ENCODE measurements at places on chromosomes 1 and 21.

DNA sequence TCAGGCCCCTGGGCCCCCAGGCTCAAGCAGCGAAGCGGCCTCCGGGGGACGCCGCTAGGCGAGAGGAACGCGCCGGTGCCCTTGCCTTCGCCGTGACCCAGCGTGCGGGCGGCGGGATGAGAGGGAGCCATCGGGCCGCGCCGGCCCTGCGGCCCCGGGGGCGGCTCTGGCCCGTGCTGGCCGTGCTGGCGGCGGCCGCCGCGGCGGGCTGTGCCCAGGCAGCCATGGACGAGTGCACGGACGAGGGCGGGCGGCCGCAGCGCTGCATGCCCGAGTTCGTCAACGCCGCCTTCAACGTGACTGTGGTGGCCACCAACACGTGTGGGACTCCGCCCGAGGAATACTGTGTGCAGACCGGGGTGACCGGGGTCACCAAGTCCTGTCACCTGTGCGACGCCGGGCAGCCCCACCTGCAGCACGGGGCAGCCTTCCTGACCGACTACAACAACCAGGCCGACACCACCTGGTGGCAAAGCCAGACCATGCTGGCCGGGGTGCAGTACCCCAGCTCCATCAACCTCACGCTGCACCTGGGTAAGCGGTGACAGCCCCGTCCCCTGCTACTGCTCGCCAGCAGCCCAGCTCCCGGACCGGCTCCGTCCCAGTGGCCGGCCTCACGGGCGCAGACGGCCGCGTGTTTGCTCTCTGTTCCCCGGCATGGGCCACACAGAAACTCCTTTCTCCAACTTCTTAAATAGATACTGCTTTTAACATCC is 539 bp downstream of the LAMC1 start:
- peak; percentile 66 for DNase-seq

DNA sequence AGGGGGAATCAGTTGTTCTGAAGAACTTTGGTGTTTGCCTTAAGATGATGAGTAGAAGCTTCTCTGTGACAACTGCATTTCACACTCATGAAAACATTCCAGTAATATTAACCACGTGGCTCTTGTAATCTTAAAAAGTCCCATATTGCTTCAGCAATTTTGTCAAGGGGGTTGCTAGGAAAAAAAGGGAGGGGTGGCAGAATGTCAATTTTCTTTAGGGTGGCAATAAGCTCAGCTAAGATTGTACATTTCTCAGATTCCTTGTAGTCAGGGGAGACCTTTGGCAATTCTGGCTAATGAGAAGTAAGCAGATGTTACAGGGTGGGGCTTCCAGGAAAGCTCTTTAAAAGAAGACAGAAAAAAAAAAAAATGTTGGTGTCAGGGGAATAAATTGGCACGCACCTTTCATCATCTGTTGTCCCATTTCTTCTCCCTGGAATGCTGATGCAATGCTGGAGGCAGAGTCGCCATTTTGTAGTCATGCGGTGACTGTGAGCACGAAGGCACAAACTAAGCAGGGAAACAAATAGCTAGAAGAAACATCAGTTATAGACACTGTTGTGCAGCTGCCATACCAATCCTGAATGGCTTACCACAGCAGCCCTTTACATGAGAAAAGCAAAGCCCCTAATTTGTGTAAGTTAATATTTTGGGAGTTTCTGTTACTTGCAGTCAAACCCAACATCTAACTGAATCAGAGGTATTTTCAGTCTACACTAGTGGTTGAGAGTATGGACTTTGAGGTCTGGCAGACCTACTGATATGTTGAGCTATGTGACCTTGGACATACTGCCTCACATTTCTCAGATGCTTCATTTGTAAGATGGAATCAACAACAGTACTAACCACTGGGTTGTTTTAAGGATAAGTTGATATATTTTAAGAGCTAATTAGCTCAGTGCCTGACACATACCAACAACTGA is 56.1 kb upstream of the MRPS6 start:
- no peak for DNase-seq

DNA sequence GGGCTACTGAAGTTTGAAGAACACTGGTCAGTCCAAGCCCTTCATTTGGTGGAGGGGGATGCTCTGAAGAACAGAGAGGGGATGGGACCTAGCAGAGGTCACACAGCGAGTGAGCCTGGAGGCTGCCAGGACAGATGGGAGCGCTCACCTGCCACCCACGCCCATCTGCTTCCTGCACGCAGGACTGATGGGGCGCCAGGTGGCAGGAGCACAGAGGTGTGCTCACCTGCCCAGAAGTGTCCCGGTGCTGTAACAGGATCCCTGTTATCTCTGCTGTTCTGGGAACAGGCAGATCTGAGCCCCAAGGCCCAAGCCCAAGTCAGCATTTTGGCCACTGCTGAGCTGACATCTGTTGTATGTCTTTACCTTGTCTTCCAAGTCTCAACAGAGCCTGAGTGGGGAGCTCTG is 40.5 kb downstream of the EPHB2 start:
- DNase-seq: no peak

DNA sequence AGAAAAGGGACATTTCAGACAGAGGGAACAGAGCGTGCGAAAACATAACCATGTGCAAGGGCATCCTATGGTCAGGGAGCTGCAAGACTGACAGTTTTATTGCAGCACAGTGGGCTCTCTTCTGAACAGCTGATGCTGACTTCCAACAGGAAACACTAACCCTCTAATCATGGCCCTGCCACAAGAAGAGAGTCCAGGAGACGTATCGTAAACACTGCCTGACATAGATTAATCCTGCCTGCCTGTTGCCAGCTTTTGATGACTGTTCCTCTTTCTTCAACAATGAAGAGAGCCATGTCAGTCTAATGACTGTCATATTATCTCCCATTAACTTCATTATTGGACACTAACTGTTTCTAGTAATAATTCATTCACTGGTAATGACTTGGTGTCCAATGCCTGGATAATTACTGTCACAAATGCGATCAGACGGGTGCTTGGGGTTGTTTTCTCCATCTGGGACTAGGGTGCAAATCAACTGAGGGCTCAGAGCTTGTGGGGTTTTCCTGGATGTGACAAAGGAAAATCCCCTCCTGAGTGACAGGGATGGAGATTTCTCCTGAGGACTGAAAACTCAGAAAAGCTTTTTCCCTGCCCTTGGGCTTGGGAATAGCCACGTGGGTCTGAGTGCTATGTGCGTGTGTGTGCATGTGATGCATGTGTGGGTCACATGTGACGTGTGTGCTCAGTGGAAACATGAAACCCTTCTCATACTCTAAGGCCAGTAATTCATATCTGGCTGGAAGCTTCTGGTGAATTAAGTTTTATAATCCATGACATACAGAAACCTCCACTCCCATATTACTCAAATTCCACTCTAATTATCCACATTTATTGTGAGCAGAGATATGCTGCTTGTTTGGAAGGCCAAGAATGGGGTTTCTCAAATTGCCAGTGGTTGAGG is 144.0 kb upstream of the PLXNA2 start:
- DNase-seq: peak; percentile 78

GRCh38 chr1:158154501-158154900 is 26.2 kb upstream of the CD1D start:
- DNase-seq: no peak

GRCh38 chr1:107835151-107835670 is 129.8 kb downstream of the VAV3 start:
- no peak for DNase-seq

DNA sequence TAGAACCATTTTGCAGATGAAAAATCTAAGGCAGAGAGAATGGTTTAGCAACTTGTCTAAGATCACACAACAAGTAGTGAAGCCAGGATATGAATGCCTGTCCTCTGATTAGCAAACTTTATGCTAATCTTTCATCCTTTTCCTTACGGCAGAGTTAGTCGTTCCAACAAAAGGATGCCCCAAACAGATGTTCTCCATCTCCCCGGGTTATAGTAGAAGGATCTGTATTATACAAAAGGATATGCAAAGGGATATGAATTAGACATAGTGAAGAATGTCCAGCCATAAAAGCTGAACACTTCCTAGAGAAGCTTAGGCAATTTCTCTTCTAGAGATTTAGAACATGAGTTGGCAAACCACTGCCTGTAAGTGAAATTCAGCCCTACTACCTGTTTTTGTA is 291.6 kb upstream of the DUSP10 start:
- no peak for DNase-seq

- no peak for DNase-seq
Measured at GRCh38 chr1:92273039-92273438, 25.7 kb downstream of the GLMN start.

- DNase-seq: no peak
Measured at GRCh38 chr21:17427831-17428483, 84.9 kb upstream of the CXADR start.

DNA sequence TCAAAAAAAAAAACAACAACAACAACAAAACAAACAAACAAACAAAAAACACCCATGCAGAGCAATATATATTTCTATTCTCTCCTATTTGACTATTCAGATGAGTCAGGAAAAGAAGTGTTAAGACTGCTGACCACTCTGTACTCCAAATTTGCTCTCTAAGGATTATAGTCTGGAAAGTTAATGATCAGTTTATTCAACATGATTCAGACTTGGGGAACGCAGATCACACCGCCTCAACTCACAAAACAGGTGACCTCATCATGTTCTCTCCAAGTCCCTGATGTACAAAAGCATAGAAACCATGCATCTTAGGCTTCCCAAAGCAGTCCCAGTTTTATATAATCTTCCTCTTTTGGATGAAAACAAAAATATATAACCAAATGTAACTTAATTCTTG is 51.9 kb upstream of the PRRC2C start:
- DNase-seq: no peak

DNA sequence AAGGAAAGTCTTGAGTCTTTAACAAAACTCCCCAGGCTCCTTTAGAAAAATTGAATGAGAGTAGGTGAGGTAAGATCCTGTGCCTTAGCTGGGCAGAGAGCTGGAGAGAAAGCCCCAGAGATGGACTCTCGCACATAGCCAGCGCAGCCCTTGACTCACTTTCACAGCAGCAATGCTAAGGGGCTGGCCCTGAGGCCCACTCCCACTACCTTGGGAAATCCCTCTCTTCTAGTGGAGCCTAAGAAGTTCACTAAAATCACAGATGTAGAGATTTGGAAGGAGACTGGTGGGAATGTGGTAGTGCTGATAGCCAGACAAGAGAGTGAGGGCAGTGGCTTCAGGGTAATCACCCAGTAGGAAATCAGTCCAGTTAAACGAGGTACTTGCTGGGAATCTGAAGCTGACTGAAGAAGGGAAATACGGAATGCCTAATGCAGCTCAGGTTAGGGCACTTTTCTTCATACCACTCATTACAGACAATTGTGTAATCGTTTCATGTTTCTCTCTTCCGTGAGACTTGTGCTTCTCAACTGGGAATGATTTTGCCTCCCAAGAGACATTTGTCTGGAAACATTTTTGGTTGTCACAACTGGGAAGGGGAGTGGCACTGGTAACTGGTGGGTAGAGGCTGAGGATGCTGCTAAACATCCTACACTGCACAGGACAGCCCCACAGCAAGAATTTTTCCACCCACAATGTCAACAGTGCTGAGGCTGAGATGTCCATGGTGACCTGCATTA is 42.4 kb upstream of the LRRC8C start:
- DNase-seq: no peak

GRCh38 chr1:172917972-172918371 is 132.8 kb downstream of the TNFSF18 start:
- DNase-seq: no peak

GRCh38 chr1:179881642-179882252 is 338 bp upstream of the TOR1AIP1 start:
- peak; percentile 90 for DNase-seq

DNA sequence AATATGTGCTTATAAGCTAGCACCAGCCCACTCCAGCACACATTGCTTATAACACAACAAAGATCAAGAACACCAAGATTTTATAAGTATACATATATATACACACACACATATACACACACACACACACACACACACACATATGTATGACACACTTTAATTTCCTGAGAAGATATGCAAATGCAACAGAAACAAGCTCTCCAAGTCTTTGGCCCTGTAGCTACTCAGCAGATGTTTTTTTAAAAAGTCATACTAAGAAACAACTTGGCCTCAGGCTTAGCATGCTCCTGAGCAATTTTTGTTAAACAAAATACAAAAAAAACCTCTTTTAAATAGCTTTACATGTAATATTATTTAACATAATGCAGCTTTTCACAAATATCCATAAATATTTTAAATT is 11.1 kb downstream of the TNFSF18 start:
- DNase-seq: no peak

GRCh38 chr21:38979271-38980121 is 173.8 kb downstream of the ETS2 start:
- peak; percentile 78 for DNase-seq

DNA sequence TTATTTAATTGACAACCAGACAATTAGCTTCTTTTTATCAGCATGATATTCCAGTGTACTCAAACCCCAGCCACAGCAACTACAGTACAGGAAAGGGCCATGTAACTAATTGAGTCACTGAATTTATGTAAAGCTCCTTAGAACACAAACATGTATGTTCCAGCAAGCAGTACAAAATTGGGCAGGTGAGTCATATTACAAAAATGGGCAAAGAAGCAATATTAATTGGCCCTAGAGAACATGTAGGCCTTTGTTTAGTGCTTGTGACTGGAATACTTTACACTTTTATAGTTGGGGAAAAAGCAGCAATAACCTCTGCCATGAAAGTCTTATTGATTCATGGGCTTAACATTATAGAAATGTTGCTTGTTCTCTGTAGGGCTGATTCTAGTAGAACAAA is 31.8 kb downstream of the CLEC20A start:
- DNase-seq: no peak

DNA sequence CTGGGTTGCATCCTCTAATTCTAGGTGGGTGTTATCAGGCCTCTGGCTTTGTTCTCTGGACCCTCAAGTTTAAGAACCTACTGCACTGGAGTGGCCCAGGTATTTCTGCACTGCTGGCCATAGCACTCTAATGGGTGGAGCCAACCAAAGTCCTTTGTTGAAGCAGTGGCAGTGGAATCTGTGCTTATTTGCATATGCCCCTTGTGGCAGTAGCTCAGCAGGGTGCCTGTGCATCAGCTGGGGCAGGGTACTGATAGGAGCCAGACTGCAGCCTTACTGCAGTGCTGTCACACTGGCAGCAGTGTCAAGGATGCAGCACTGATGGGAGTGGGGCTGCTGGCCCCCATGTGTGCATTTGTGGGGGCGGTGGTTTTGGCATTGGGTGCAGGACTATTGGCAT is 660.6 kb downstream of the LRRIQ3 start:
- no peak for DNase-seq

- peak; percentile 43 for DNase-seq
Measured at GRCh38 chr1:236064674-236065508, at the start of gene NID1. NID1 (minus strand) TSS chr1:236065090; CDS start chr1:236065079, 11 bp downstream.

DNA sequence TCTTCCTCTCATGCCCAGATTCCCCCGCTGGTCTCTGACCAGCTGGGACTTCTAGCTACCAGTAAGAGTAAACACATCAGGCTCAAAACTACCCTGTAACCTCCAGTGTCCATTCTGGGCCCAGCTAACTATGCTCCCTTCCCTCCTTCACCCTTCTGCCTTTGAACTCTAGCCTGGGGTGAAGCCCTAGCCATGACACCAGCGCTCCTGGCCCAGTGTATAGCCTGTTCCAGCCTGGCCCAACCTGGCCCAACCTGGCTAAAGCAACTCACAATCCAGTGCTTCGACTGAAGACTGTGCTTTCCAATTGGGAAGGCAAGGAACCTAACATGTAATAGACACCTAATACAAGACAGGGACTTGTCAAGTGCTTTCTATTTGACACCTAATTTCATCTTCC is 27.6 kb downstream of the CSMD2 start:
- DNase-seq: no peak
